ENCODE measurements at places on chromosomes 13 and 19.

DNA sequence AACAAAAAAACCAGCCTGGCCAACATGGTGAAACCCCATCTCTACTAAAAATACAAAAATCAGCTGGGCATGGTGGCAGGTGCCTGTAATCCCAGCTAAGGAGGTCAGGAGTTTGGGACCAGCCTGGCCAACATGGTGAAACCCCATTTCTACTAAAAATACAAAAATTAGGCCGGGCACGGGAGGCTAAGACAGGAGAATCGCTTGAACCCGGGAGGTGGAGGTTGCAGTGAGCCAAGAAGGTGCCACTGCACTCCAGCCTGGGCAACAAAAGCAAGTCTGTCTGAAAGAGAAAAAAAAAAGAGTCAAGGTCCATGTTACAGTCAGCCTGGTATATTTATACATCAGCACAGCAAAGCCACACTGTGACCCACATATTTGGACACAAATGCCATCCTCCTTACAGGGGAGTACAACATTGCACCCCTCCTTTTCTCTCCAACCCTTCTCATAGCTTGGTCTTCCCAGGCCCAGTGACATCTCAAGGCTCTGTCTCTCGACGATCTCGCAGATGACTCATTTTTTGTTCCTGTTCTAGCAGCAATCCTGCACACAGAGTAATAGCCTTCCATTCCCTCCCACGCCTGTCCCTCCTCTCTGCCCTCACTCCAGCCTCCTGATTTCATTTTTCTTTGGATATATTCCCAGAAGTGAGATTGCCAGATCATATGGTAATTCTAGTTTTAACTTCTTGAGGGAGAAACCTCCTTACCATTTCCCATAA lies 21.0 kb upstream of the DPP9 start:
- no peak for DNase-seq

- no peak for DNase-seq
Observed at GRCh38 chr13:110431425-110432294, 124.6 kb downstream of the COL4A2 start.

- no peak for DNase-seq
Observed at GRCh38 chr13:22110368-22110767, 439.5 kb downstream of the FGF9 start.

- DNase-seq: no peak
Observed at GRCh38 chr19:1327125-1327524, 41.5 kb downstream of the EFNA2 start.

DNA sequence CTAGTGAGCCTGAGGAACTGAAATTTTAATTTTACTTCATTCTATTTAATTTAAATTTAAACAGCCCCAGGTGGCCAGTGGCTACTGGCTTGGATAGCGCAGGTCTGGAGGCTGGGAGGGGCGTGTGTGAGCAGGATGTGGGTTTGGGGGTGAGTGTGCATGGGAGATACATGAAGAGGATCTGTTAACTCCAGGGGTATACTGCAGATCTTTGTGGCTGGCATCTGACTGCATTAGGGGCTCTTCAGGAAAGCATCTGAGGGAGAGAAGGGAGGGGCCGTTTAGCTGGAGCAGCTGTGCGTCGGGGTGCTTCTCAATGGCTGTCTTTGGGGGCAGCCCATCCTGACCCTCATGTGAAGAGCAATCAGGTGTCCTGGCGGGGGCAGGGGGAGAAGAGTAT lies 6.8 kb downstream of the SHANK1 start:
- DNase-seq: no peak

GRCh38 chr13:36421447-36421846 lies 10.8 kb upstream of the CCNA1 start:
- DNase-seq: no peak

DNA sequence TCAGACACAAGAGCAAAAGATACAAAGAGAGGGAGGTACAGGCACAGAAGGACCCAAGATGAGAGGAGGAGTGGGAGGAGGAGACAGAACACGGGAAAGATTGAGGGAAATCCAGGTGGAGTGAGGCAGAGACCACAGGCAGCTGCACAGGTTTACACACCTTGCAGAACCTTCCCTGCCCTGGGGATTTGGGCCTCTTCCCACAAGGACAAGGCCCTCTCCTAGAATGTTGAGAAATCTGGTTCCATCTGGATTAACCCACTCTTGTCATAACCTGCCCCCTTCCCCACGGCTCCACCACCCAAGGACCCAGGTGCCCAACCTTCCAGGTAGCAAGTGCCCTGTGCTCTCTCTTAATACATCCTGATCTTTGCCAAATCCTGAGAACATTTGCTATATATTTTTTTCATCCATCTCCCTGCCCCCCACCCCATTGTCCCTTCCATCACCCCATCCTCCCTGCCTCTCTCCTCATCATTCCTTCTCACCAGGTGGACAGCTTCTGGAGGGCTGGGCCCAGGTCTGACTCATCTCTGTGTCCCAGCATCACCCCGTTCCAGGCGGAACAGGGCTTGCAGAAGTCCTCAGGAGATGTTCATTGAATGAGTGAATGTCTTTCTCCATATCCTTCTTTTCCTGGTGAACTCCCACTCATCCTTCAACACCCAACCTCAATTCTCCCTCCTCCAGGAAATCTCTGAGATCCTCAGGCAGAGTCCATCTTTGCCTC lies 8.8 kb upstream of the KLK8 start:
- no peak for DNase-seq

- DNase-seq: no peak
Observed at GRCh38 chr19:35223862-35224505, 4.6 kb downstream of the FAM187B start.

- DNase-seq: no peak
Observed at GRCh38 chr19:30339624-30340525, 32.3 kb upstream of the ZNF536 start.

DNA sequence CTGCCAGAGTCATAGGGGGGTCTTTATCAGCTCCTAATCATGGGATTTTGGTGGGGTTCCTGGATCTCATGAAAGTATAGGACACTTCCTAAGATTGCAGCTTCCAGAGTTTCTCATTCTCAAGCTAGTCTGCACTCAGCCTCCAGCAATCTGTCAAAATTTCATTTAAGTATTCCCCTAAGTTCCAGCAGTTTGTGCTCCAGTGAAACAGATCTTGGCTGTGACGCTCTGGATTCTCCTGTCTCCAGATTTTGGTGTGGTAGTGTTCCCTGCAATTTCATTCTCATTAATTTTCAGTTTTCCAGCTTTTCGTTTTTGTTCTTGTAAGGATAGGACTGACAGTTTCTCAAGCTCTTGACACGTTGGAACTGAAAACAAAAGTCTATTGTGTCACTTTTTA lies 908.9 kb upstream of the MIR17HG start:
- DNase-seq: no peak

GRCh38 chr13:99172951-99173350 lies 27.7 kb upstream of the UBAC2 start:
- no peak for DNase-seq

GRCh38 chr13:53631511-53631910 lies 602.9 kb downstream of the OLFM4 start:
- no peak for DNase-seq

DNA sequence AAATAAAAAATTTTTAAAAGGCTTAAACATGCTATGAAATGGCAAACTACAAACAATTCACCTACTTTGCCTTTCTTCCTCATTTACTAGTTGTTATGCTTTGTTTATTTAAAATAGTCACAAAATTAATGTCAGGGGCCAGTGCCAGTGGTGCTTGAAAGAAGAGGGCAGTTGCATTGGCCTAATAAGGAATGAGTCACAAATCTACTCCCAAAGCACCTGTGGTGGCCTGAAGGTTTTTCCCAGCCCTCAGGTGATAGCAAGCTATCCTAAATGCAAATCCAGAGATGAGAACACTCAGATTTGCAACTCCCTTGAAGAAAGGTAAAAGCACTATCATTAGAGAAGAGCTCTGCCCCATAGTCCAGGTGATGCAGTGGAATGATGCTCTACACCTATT lies 103.6 kb downstream of the MBNL2 start:
- no peak for DNase-seq

DNA sequence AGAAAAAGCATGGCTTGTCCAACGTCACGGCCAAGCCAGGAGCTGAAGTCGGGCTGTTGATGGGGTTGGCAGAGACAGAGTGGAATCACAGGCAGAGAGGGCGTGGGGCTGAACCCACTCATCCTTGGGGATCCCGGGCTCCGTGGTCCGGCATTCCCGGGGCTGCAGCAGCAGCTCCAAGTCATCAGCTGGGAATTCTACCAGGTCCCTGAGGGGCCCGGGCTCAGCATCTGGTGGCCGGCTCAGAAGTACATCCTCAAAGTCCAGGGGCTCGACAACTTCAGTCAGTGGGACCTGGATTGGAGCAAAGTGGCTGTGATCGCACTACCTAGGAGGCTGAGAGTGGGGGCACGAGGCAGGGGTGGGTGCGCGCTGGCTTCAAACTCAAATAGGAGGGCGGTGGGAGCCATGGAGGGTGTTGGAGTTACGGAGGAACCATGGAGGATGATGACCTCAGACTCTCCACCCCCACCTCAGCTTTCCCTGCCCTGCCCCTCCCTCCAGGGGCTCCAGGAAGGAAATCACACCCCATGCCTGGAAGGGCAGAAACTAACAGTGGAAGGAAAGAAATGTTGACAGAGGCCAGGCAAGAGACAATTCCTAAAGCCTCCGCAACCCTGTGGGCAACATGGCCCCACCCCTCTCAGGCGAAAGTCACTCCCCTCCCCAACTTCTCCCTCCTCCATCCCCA lies 9.5 kb downstream of the DOCK6 start:
- DNase-seq: no peak

- DNase-seq: no peak
Observed at GRCh38 chr13:54614726-54615125, 1586.1 kb downstream of the OLFM4 start.

- DNase-seq: no peak
Observed at GRCh38 chr13:41499452-41499851, 42.1 kb downstream of the RGCC start.

GRCh38 chr13:36981156-36981743 lies 17.9 kb downstream of the ALG5 start:
- no peak for DNase-seq

DNA sequence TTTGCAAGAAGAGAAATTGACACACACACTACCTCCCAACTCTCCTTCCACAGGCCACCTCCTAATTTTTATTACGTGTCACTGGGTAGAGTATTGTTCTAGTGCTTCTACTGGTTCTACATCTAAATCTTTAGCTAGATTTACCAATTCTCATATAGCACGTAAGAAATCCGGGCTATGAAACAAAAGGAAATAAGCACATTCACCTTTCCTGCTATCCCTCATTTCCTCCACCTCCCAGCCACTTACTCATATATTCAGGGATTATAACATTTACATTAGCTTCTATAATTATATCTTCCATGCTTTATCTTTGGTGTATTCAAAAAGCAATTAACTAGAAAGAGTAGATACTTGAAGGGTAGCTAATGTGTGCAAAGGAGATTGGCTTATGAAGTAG lies 39.7 kb downstream of the USP12 start:
- no peak for DNase-seq

DNA sequence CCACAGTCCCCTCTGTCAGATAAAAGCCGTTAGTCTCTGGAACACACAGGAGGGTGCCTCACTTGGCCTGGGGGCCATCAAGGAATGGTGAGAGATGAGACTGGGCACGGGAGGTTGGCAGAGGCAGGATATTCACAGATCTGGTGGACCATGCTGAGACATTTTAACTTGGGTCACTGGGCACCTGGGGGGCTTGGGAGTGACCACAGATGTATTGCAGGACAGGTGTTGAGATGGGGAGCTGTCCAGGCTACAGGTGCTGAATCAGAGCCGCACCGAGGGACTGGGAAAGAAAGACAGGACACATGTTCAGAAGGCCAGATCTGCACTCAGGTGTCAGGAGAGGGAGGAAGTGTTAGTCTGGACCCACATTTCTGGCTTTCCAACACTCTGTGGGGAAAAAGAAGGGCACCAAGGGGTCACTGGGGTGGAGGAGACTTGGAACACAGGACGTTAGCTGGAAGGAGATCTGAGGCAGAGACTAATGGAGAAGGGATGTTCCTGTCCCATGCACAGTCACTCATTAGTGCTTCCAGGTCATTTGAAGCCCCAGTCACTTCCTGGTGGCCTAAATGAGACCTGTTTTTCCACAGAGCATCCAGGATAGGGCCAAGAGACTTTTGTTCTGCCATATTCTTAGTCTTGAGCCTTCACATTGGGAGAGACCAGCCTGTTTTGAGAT lies 56.1 kb downstream of the CHST8 start:
- no peak for DNase-seq

- no peak for DNase-seq
Observed at GRCh38 chr13:109989686-109990085, 203.3 kb upstream of the IRS2 start.

DNA sequence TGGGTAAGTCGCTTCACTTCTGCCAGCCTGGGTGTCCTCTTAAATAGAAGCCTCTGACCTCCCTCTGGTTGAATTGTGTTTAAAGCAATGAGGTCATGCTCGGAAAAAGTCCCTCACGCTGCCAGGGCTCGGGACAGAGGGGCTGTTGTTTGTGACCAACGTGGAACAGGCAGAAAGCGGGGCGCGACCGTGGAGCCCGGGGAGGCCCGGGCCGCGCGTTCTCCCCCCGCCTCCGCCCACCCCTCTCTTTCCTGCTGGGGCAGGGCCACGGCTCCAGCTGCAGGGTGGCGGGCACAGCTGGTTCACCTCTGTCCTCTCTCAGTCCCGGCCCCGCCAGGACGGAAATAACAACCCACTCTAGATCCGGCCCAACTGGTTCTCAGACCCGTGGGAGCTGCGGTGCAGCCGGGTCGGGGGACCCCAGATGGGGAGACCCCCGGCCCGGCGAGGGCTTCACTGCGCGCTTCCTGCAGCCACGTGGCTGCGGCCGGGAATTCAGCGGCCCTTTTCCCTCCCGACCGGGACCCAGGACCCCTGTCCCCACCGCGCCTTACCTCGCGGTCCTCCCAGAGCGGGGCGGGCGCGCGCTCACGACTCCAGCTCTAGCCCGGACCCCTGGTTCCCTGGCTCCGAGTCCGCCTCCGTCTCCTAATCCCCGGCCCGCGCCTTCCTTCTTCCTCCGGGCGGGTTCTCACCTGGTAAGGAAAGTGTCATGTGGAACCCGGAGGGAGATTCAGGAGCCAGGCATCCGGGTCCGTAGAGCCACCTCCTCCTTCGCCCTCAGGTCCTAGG lies 1.9 kb downstream of the CDC42EP5 start:
- no peak for DNase-seq

All from right renal cortex interstitium (tissue), 3 donors.